BJ (cell line): ENCODE measurements at places on chromosomes 1 and 21. TPM values are rescaled to one million over a fixed set of nuclear protein-coding genes. Genes with fewer than 3 reads are reported as not detected.

Gene KCNJ15
- 0.02 and 0.18 TPM in 2 replicates for polyA plus RNA-seq

Gene KLHDC8A
- not detected in 2 replicates for polyA plus RNA-seq

- DNase-seq, result no peak
Observed at GRCh38 chr1:81578867-81579266, 221.9 kb upstream of the ADGRL2 start.

DNA sequence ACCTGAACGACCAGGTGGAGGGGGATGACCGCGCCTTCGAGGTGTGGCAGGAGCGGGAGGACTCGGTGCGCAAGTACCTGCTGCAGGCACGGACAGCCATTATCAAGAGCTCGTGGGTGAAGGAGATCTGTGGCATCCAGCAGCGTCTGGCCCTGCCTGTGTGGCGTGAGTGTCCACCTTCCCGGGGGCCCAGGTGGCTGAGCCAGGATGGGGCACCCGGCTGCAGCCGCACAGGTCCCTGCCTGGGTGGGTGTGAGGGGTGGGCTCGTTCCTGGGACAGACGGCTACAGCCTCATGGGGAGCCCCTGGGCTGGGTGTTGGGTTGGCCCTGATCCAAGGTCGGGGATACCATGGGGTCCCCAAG, 65.2 kb downstream of the TRIM11 start:
- DNase-seq, result no peak
